Fibroblast of pulmonary artery (primary cell): ENCODE measurements at places on chromosomes 1 and 21.
A peak's percentile ranks its signal among the peaks of the same experiment; 100 is the strongest.

GRCh38 chr1:75732703-75733102 lies 8.2 kb downstream of the ACADM start:
- no peak for DNase-seq

DNA sequence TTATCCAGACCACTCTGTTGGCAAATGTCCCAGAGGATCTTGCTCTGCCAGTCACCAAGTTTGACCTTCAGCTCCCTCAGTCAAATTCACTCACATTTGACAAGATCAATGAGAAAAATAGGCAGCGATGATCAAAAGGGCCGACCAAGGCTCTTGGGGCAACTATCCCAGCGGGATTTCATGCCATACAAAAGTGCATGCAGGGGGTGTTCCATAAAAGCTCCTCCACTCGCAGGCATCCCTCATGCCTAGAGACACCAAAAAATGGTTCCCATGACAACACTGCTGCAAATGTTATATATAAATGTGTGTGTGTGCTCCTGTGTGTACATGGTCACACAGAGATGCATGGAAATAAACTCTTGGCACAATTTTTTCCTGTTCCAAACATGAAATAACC lies 16.2 kb upstream of the EIF4G3 start:
- no peak for DNase-seq

DNA sequence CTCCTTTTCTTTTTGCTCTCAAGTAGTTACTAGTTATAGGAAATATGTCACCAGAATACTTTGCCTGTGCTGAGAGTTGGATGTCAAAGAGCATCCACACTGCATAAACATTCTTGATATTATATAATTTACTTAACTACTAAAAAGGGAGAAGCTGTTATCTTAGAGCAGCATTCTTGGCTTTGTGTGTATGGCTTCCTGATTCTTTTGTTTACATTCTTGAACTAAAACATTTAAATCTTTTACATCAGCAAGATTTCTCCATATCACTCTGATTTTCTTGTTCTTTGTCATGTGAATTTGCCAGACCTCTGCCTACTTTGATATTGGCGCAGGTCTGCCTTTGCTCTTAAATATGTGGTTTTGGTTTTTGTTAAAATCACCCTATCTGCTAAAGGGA lies 48.8 kb downstream of the SUCO start:
- DNase-seq: peak; percentile 61

- DNase-seq: no peak
Observed at GRCh38 chr1:23923592-23924499, 10.7 kb upstream of the CNR2 start.

DNA sequence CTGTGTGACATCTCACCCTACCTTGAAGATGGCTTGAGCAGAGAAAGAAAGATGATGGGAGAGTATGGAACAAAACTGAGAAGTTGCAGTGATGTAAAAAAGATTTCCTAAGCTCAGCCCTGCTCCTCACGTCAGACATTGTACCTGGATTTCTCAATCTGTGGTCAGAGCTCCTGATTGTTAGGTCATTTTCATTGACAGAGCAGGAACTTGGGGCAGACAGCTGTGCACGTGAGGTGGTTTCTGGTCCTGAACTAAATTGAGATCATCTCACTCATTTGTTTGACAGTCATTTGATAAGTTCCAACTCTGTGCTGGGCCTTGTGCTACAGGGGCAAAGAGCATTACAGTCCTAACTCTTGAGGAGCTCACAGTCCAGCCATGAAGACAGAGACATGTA lies 10.2 kb downstream of the TRAF3IP3 start:
- DNase-seq: no peak

GRCh38 chr21:46097336-46098293 lies at the start of gene COL6A2:
TSS of gene COL6A2 (plus strand) at chr21:46098112.
- DNase-seq: peak; percentile 63

DNA sequence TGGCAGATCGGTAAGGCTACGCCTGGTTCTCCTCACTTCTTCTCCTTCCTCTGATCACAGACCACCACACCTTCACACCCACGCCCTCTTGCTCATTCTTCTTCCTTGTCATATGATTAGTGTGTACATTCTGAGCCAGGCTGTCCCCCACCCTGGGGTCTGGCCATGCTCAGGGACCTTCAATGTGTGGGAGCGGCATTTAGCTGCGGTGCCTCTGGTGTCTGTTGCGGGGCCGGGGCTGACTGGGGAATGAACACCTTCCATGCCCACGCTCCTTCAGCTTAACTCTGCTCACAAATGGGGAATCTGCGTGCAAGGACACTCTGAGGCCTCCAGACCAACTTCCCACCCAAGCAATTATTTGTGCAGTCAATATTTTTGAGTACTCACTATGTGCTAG lies 29.4 kb downstream of the QSOX1 start:
- DNase-seq: no peak

DNA sequence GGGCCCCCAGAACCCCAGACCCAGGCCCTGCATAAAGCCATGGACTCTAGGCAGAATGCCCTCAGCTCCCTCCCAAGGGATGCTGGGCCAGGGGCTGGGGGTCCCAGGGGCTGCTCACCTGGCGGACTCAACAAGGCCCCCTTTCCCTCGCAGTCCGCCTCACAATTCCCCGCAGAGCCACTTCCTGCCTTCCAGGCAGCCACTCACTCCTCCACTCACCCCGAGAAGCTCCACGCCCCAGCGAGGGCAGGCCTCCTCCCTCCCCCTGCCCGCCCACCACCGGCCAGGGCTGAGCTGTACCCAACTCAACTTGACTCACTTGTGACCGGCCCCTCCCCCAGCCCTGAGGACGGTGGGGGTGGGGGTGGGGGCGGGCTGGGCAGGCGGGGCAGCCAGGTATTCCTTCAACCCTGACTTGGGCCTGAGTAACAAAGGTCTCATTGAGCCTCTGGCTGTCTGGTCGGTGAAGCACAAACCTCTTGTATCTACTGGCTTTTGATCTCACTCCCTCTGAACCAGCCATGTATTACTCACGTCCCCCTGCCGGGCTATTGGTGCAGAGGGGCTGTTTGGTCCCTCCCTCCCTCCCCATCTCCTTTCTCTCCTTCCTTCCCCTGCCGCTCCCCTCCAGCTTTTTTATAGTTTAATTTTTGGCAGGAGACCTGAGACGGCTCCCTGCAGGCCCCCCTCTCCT lies 5.9 kb downstream of the BLACAT1 start:
- peak; percentile 55 for DNase-seq

- DNase-seq: peak; percentile 60
Observed at GRCh38 chr1:85220756-85221201, 20.0 kb upstream of the SYDE2 start.

DNA sequence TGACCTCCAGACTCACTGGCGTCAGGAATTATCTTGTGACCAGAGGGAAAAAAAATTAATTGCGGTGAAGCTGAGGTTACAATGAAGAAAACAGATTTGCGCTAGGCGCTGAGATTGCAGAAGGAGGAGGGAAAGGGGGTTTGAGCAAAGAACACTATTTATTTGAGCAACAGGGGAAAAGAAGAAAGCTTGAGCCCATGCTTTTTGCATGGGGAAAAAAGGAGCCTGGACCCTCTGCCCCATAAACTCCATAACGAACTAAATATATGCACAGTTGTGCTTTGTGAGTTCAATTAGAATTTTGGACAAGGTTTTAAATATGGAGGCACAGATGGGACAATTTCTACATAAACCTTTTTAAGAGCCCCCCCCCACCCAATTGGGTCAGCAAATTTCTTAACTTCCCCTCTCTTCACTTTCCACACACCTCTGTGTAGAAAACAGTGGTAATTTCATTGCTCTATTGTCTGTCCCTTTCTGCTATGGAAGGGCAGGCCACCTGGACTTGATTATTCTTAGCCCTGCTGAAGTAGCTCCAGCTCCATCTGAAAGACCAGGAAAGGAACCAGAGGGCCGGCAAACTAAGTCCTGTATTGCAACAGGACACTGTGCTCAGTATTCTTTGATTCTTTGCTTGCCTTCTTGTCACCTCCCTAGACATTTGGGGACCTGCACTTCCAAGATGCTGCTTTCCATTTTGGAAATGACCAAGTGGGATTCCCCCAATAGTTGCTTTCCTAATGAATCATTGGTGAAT lies 862 bp upstream of the ID3 start:
- DNase-seq: peak; percentile 40

GRCh38 chr1:30379684-30380624 lies 343.4 kb downstream of the MATN1 start:
- DNase-seq: peak; percentile 76

GRCh38 chr1:63868268-63868781 lies 94.5 kb downstream of the ROR1 start:
- no peak for DNase-seq

DNA sequence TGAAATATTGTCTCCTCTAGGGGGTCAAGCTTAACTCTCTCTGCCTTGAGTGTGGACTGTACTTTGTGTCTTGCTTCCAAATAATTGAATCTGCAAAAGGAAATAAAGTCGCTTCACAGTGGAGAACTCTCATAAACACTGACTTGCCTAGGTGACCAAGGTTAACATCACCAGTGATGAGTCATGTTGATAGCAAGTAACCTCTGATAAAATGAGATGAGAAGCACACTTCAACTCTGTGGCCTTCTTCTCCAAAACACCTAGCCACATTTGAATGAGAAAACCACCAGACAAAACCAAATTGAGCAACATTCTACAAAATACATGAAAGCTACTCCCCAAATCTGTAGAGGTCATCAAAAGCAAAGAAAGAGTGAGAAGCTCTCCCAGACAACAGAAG lies 37.6 kb downstream of the PDE4B start:
- DNase-seq: no peak

GRCh38 chr1:30763651-30764248 lies 6.2 kb upstream of the LAPTM5 start:
- DNase-seq: no peak
